ENCODE measurements at places on chromosomes 5 and 9. TPM values are rescaled to one million over a fixed set of nuclear protein-coding genes. Genes with fewer than 3 reads are reported as not detected.
A peak's percentile ranks its signal among the peaks of the same experiment; 100 is the strongest.

- no peak for DNase-seq
Observed at GRCh38 chr5:160352308-160352707, 18.1 kb downstream of the C1QTNF2 start.

DNA sequence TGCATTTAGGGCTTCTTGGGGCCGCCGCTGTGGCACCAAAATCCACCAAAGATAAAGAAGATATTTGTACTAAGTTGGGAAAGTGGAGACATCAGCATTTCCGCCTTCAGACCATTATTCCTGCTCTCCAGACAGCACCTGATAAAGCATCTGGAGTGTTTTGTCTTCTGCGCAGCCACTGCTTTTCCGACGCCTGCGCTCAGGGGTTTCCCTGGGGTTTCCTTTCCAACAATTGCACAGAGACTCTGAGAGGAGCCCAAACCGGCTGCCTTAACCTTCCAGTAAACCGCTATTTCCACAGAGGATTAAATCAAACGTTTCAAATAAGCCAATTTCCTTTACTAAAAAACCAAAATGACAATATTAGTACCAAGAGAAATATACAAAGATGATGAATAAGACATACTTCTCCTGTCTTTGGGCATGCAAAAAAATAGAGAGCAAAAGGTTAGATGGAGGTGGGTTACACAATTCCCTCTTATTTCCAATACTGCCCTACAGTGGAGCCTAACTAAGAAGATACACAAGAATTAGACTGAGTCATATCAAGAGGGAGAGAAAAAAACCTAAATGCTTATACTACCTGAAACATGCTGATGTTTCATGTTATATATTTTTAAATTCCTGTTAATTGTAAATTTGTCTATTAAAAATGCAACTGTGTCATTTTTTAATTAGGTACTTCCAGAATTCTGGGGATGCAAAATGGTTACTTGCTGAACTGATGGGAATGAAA, 98.4 kb downstream of the MAPKAP1 start:
- no peak for DNase-seq

GRCh38 chr9:133788819-133789717, 50.9 kb upstream of the SARDH start:
- DNase-seq, result no peak

DNA sequence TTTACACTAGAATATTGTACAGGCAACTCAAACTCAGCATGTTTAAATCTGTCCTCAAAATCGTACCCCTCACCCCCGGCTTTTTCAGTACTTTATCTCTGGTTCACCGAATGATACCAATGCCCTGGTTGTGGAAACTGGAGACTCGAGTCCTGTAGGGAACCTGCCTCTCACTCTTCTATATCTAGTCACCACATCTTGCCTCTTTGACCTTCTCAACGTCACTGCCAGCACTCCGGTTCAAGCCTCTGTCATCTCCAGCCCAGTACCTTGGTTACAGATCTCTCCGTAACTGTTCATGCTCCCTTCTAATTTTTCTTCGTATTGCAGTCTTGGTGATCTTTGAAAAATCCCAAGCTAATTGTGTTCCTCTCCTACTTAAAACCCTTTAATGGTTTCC, 6.7 kb downstream of the SLC44A1 start:
- DNase-seq, result no peak

DNA sequence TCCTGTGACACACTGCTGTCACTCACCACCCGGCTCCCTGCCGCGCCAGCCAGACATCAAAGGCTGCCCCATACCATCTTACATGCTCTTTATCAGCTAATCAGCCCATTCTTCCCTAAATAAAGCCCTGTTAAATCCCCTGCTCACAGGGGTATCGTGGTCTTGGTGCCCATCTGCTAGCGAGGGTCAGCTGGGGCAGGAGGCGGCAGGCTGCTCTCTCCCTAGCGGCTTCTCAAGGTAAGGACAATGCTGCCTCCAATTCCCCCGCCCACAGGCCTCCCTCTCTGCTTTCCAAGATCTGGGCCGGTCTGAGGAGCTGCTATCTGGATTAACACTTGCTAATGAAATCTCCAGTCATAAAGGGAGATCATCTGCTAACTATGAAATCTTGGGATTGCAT, 26.8 kb downstream of the BARHL1 start:
- DNase-seq, result no peak

GRCh38 chr5:127290946-127291693, 524 bp downstream of the MEGF10 start:
- DNase-seq, result no peak

DNA sequence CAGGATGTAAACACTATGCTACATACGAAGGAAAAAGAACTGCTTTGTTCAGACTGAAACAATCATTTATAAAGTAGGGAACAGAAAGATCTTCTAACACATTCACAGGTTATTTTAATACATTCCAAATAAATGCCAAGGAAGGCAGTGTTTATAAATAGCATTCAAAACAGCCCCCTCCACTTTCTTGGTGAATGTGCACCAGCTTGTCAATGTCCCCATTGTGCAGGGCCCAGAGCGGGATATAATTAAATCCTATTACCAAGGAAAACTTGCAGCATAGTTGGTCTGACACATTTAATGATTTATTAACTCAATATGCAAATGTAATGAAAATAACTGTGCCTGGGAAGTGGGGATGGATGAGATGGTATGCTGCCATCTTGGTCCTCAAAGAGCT, 135.9 kb upstream of the RAD23B start:
- DNase-seq, result no peak

DNA sequence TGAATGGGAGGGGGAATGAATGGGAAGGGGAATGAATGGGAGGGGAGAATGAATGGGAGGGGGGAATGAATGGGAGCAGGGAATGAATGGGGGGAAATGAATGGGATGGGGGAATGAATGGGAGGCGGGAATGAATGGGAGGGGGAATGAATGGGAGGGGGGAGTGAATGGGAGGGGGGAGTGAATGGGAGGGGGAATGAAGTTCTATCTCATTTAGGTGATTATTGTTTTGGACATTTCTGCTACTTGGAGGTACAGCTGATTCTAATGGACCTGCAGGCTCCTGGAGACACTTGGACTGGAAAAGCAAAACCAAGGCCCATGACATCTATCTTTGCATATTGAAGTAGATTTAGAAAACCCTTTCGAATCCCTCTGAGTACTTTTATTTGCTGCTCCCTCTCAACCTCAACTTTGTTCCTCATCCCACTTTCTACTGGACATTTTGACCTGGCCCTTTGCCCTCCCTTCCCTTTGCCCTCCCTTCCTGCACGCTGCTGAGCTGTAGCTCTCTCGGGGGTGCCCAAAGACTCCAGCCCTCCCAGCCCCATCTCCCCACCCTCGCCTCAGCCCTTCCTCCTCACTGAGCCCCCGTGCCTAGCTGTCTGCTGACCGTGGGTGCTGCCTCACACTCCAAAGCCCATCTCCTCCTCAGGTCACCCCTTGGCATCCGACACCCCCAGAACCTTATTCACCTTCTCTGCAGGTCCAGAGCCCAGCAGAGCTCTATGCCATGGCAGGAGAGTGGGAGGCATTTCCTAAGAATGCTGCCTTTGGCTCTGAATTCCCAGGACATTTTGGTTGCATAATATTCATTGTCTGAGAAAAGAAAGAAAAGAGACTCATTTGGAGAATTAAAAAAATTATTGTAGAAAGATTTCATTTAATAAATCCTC, 19.9 kb upstream of the LPCAT1 start:
- DNase-seq, result peak; percentile 33

DNA sequence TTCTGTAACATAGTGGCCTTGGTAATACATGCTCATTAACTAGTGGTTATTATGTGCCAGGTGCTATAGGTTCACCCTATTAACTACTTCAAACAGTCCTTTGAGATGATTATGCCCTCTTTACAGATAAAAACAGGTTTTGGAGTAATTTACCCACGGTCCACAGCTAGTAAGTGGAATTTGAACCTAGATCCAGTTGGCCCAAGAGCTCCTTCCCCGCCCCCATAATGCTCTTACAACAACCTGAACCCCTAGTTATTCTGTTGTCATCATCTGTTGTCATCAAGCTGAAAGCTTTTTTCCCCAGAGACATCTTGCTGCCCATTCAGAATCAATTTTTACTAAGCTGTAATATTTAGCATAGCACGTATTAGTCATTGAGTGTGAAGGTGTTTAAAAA, 23.2 kb downstream of the XPA start:
- DNase-seq, result no peak

DNA sequence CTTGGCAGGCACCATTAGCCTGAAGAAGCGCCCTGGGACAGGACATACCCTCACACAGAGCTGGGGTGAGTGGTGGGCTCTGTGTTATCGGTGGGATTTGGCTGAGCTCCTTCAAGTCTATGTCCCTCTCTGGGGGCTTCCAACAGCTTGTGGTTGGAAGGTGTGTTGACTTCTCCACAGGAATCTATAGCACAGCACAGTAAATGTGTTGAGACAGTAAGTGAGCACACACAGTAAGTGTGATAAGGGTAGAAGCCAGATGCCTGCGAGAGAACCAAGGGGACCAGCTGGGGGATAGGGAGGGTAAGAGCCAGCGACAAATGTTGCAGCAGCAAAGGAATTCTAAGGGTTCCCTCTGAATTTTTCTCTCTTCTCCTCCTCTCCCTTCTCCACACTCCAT, 448.0 kb downstream of the KDM4C start:
- no peak for DNase-seq

- DNase-seq, result no peak
Observed at GRCh38 chr5:140603734-140604133, 29.2 kb downstream of the CD14 start.

GRCh38 chr9:99241106-99241505, 19.0 kb downstream of the SEC61B start:
- DNase-seq, result no peak

- DNase-seq, result no peak
Observed at GRCh38 chr9:16312962-16313546, 557.4 kb downstream of the BNC2 start.

DNA sequence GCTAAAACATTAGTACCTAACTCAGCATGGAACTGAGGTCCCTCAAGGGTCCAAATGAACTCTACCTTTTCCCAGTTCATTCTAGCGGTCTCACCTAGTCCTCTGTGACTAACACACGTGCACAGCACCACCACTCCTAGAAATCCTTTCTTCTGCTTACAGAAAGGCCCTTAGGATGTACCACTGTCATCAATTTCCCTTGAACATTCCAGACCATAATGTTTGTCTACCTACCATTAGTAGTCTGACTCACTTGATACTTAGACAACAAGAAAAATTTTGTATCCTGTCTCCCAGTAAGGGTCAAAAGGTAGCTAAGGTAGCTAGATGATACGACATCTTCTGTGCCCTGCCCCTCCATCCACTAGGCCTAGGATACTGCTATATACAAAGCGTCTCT, 166.6 kb downstream of the TSSK1B start:
- DNase-seq, result no peak

GRCh38 chr5:128436749-128437188, 101.3 kb downstream of the FBN2 start:
- DNase-seq, result no peak

DNA sequence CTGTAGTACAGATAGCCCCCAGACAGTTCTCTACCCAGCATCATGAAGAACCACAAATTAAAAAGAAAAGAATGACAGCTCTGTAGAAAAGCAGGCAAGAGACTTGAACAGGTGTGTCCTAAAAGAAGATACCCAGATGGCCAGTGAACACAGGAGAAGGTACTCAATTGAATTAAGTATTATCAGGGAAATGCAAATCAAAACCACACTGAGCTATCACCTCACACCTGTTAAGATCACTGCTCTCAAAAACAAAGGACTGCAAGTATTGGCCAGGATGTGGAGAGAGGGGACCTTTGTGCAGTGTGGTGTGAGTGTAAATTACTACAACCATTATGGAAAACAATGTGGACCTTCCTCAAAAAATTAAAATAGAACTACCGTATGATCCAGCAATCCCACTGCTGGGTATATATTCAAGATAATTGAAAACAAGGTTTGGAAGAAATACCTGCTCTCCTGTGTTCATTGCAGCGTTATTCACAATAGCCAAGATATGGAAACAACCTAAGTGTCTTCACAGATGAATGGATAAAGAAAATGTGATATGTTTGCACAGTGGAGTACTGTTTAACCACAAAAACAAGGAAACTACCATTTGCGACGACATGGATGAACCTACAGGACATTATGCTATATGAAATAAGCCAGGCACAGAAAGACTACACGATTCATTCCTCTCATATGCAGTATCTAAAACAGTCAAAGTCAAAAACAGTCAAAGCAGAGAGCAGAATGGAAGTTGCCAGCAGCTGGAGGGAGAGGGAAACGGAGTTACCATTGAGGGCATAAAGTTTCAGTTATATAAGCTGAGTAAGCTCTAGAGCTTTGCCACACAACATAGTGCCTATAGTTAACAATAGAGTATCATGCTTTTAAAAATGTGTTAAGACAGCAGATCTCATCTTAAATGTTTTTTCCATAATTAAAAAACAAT, 102.6 kb downstream of the WNK2 start:
- DNase-seq, result no peak

GRCh38 chr5:174423558-174423957, 300.8 kb upstream of the MSX2 start:
- DNase-seq, result no peak

GRCh38 chr5:943201-943917, 50.7 kb downstream of the TRIP13 start:
- DNase-seq, result peak; percentile 22

DNA sequence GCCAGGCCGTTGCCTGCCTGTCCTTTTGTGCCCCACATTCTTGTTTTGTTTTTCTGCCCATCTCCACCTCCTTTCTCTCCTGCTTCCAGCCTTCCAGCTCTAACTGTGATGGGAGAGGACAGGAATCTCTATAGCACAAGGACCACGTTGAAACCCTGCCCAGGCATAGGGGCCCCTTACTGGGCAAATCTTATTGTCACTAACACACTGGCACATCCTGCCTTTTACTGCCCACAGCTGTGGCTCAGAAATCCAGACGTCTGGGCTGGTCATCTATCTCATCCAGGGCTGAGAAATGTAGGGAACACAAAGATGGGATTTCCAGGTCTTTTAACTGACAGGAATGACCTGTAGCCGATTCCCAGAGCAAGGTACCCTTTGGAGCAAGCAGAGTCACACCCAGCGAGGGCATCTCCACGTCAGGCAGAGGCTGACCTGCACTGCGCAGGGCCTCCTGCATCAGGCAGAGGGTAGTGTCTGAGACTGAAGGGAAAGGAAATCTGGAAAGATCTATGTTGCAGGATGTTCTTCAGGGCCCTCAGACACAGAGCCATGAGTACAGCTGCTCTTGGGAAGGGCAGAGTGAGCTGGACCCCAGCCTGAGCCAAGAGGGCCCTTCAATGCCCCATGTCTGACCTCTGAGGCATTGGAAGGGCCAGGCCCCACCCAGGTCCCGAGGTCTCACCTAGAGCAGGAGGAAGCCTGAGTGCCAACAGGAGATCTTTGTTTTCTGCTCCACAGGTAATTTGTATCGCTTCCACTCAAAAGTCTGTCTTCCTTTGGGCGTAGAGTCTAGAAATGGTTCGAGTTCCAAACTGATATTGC, 278.8 kb downstream of the FSTL4 start:
- DNase-seq, result no peak

The MSX2 gene
- not detected for total RNA-seq

The HBEGF gene
- 10.7 TPM for total RNA-seq

The SPINK7 gene
- total RNA-seq, result not detected

The CNTNAP3B gene
- not detected for total RNA-seq

The ACOT12 gene
- total RNA-seq, result not detected

The PAEP gene
- total RNA-seq, result not detected
